ENCODE measurements at places on chromosomes 11 and 22.
A peak's percentile ranks its signal among the peaks of the same experiment; 100 is the strongest.

- no peak for DNase-seq
Measured at GRCh38 chr22:32636884-32637283, 162.3 kb downstream of the FBXO7 start.

DNA sequence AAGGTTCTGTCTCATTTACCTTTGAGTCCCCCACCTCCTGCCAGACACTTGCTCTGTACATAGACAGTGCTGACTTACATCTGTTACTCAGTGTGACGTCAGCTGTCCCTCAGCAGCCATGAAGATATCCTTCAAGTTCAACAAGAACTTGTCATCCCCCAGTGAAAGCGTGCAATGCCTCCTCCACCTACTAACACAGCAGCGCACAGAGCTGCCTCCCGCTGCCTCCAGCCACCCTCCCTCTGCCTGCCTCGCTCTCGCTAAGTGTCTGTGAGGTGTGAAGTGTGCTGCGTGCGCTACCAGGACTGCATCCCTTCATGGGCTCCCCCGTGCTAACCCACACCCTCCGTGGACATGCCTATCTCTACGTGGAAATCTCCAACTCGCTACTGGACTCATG lies 621.4 kb downstream of the BRD1 start:
- DNase-seq = peak; percentile 28

GRCh38 chr11:66885469-66885868 lies 28.6 kb downstream of the LRFN4 start:
- no peak for DNase-seq

DNA sequence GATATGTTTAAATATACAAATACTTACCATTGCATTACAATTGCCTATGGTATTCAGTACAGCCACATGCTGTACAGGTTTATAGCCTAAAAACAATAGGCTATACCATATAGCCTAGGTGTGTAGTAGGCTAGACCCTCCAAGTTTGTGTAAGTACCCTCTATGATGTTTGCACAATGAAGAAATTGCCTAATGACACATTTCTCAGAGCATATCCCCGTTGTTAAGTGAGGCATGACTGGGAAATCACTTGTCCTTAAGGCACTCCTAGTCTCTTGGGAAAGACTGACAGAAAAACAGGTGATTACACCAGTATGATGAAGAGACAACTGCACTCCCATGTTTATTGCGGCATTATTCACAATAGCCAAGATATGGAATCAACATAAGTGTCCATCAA lies 187.2 kb downstream of the SPON1 start:
- DNase-seq = no peak

DNA sequence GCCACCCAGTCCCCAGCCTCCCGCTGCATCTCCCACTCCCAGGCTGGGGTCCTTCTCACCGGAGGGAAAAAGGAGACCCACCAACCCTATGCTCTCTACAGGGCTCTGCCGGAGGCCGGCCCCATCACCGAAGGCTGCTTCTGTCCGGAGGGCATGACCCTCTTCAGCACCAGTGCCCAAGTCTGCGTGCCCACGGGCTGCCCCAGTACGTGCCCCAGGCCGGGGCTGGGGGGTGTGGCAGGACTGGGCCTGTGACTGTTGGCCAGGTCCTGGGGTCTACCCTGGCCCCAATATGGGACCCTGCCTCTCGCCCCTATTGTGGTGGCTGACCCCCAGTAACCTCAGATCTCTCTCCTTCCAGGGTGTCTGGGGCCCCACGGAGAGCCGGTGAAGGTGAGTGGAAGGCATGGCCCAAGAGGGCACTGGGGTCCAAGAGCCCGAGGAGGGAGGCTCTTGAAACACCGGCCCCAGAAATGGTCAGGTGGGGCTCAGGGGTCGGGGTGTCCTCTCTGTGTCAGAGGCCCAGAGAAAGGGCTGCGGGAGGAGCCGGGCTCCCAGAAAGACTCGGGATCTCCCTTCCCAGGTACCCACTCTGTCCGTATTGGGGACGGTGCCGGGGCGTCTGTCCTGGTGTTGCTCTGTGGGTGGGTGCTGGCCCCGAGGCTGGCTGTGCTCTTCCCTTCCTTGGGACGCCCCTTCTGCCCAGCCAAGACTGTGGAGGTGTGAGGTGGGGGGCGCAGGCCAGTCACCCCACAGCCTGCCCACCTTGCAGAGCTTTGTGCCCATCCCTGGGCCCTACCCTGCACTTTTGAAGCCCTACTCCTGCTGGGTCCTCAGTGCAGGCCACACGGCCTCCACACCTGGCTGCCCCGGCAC lies 26.1 kb upstream of the MUC5B start:
- DNase-seq = no peak

DNA sequence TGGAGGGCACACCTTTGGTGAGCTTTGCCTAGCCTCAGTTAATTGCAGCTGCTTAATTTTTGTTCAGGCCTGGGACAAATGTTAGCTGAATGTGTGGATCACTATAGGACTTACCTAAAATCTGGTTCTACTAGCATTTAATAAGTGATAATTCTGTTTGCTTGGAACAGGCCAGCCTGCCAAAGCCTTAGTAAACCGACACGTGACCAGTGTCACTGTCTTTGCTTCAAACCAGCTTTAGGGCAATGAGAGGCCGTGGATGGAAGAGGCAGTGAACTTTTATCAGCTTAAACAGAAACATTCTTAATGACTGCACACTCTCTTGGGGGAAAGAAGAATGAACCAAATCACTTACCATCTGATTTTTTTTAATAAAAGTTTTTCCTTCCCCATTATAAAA lies 10.8 kb downstream of the PARVA start:
- DNase-seq = no peak

DNA sequence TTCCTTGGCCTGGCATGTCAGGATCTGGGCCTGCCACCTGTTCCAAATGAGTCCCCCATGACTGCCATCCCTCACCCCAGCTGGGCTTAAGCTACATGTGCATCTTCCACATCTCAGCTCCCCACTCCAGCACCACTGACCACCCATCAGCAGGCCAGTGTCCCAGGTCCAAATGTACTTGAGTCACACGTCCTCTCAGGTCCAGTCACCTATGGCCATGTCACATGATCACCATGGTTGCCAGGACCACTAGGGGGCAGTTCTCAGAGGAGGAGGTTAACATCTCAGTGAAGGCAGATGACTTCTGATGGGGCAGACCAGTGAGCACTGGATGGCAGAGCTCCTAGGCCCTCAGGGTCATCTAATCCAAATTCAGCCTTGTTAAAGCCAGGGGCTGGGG lies 41.9 kb upstream of the WNT11 start:
- DNase-seq = no peak

GRCh38 chr11:118524757-118525470 lies 2.4 kb upstream of the TTC36 start:
- no peak for DNase-seq

DNA sequence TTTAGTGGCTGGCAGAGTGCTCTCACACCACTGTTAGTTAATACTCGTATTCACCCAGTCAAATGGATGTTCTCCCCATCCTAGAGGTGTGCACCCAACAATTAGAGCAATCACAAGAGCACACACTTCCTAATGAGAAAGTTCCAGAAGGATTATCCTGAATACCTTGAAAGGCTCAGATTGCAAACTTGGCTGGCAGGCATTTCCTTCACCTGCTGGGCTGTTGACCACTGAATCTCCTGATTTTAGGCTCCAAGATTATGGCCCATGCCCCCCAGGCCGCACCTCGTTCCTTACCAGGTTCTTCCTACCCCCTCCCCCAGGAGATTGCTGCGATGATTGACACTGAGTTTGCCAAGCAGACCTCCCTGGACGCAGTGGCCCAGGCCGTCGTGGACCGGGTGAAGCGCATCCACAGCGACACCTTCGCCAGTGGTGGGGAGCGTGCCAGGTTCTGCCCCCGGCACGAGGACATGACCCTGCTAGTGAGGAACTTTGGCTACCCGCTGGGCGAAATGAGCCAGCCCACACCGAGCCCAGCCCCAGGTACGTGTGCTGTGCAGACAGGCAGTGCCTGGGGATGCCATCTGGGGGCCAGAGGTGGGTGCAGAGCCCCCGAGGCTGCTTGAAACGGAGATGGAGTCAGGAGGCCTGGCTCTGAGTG lies 26.9 kb downstream of the TAB1 start:
- no peak for DNase-seq

- no peak for DNase-seq
Measured at GRCh38 chr11:79506734-79507344, 66.0 kb upstream of the TENM4 start.

GRCh38 chr11:73971175-73971719 lies 11.4 kb downstream of the UCP2 start:
- no peak for DNase-seq

DNA sequence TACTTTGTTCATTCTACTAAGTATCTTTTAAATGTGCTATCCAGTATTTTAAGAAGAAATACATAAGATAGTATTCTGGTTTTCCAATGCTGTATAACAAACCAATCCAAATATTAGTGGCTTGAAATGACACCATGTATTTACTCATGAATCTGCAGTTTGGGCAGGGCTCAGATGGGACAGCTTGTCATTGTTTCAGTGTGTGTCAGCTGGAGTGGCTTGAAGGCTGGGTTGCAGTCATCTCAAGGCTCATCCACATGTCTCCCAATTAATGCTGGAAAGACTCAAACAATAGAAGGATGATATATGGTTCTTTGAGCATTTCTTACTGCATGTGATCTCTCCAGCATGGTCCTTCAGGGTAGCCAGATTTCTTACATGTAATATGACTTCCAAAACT lies 146.2 kb downstream of the ARHGAP42 start:
- DNase-seq = no peak

DNA sequence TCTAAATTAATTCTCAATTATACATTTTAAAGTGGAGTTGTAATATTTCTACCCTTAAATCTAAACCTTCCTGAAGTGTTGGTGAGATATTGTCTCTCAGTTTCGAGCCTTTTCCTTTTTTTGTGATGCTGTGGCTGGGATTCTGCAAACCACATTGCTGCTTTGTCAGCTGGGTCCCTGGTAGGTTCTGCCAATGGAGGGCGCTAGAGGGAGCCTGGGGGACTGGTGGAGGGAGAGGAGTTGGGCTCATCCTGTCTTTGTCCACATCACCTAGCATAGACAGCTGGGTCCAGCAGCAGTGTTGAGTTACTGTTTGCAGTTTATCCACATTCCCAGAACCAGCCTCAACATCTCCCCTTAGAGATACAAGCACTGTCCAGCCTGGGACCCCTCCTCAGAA lies 41.0 kb downstream of the TRAF6 start:
- DNase-seq = no peak

DNA sequence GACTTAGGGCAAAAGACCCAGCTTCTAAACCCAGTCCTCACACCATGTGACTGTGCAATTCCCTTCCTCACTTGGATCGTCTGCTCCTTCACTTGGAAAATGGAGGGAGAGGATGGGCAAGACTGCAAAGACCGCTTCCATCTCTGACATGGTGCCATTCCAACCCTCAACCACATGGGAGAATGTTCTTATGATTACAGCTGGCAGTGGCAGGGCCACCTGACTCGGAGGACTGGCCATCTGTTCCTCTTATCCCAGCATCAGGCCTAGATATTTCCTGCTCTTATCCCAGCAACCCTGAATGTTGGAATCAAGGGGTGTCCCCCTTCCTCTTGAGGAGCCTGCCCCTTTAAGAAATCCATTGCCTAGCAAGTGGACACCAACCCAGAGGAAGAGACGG lies 15.4 kb downstream of the DSCAML1 start:
- DNase-seq = no peak

DNA sequence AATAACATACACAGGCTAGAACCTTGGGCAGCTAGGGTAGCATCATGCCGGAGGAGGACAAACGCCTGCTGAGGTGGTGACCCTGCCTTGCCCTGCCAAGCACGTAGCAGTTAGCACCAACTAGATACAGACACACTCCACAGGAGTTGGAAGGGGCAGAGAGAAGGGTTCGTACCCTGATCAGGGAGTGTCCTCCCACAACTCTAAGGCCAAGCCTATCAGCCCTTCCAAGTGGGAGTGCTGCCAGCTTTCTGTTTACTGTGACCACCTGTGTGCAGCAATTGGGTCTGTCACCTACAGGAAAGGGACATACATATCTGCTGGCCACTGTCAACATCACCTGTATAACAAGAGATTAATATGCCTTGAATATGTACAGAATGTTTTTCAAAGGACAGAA lies 1.9 kb upstream of the THAP7 start:
- no peak for DNase-seq

GRCh38 chr11:85626496-85626895 lies 648 bp downstream of the DLG2 start:
- no peak for DNase-seq

DNA sequence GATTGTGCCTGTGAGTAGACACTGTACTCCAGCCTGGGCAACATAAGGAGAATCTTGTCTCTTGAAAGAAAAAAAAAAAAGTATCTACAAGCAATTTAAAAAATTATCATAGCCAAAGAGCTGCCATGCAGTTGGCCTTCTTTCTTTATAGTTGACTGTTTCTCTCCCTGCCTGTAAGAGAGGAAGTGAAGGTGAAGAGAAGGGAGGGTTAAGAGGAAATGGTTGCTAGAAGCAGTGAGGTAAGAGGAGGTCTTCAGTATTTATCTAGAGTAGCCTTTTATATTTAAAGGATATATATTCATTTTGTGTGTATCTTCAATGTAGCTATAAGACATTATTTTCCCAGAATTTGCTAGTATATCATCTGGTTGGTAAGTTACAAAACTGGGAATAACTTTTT lies 217.9 kb downstream of the TMEM135 start:
- DNase-seq = no peak

- DNase-seq = no peak
Measured at GRCh38 chr11:1502954-1503707, 16.6 kb upstream of the MOB2 start.

DNA sequence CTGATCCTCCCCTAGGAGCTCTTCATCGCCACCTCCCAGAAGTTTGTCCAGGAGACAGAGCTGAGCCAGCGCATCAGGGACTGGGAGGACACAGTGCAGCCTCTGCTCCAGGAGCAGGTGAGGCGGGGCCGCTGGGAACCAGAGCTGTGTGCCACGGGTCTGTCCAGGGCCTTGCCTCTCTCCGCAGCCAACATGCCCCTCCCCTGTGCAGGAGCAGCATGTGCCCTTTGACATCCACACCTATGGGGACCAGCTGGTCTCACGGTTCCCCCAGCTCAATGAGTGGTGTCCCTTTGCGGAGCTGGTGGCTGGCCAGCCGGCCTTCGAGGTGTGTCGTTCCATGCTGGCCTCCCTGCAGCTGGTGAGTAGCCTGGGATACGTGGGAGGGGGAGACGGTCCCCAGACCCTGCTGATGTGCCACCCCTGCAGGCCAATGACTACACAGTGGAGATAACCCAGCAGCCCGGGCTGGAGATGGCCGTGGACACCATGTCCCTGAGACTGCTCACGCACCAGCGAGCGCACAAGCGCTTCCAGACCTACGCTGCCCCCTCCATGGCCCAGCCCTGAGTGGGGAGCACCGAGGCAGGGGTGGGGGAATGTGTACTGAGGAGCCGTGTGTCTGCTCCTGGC lies 2.5 kb downstream of the SCO2 start:
- no peak for DNase-seq

DNA sequence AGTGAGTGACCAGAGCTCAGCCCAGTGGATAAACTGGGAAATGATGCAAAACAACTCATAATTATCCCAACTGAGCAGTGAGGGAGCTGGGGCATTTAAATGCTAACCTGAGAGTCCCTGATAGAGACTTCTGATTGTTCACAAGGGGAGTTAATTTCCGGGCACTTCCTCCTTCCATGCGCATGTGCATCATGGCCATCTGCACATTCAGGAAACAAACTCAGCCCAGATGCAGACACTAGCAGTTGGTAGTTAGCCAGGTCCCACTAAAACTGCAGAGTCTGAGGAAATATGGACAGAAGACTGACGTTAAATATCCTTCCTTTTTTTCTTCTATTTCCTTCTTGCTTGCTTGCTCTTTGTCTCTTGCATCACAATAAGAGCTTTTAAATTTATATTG lies 852.1 kb upstream of the LRRC4C start:
- DNase-seq = no peak

Data from activated CD8-positive, alpha-beta memory T cell treated with anti-CD3 and anti-CD28 coated beads for 24 hours (primary cell).